NCI-H2081 treated with DMSO at 0.1 percent for 48 hours (cell line): ENCODE measurements at places on chromosomes 2 and 18.

DNA sequence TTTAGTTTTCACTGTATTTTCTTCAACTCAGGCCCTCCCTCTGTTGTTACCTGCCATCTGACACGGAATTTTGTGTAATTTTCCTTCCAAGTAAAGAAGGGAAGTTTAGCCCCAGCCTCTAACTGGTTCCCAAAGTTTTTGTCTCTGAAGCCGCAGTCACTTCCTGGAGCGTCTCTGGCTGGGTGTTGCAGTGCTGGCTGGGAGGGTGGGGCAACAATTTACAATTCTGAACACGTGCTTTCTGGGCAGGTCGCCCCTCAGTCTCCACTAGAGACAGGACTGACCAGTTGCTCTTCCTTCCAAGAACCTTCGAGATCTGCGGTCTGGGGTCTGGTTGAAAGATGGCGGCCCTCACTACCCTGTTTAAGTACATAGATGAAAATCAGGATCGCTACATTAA, 3.5 kb downstream of the CNDP2 start:
- no peak for DNase-seq

DNA sequence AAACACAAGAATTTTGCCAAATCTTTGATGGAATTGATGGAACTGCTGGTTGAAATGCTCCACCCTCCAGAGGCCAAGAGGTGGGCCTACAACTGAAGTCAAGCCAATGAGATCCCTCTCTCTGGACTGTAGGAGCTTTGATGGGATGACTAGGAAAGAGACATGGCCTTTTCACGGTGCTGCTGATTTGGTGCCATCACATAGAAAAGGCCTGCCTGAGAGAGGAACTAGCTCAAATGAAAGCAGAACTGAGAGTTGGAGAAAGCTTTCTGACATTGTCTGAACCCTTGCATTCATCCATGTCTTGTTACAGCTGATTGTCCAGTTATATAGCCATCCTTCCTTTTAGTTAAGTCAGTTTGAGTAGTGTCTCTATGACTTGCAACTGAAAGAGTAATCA, 283.8 kb upstream of the LYPD1 start:
- DNase-seq: no peak

- DNase-seq: no peak
Measured at GRCh38 chr18:5106730-5107129, 90.3 kb downstream of the AKAIN1 start.

GRCh38 chr2:124333784-124334183, 308.7 kb downstream of the CNTNAP5 start:
- no peak for DNase-seq

DNA sequence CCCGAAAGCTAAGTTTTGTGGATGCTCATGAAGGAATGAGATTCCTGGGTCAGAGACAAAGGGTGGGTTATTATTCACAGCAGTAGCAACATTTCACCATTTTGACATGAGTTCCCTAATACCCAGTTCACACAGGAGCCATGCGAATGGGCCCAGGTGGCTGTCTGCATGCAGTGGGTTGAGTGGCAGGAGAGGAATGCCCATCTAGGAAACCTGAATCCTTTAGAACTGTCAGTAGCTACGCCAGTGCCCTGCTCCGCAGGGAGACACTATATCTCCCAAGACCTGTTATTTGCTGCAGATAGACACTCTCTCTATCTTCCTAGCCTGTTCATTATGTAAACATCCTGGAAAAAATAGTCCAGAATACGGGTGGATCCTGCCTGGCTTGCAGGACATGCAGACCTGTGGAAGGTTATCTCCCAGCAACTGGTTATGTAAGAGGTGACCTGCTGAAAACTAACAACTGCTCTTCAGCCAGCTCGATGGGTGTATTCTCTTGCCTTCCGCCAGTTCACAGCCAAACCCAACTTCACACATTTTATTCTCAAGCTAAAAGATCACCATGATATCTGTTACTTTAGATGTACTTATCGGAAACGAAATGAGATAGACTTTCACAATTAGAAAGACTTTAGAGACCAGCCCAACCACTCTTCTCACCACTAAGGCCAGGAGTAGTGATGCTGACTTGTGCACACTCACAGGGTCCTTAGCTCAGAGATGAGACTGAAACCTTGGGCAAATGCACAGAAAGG, 59.1 kb downstream of the MBP start:
- no peak for DNase-seq

GRCh38 chr2:23199115-23199918, 185.7 kb upstream of the KLHL29 start:
- DNase-seq: no peak

- no peak for DNase-seq
Measured at GRCh38 chr2:180472133-180472532, 465.0 kb upstream of the CWC22 start.

DNA sequence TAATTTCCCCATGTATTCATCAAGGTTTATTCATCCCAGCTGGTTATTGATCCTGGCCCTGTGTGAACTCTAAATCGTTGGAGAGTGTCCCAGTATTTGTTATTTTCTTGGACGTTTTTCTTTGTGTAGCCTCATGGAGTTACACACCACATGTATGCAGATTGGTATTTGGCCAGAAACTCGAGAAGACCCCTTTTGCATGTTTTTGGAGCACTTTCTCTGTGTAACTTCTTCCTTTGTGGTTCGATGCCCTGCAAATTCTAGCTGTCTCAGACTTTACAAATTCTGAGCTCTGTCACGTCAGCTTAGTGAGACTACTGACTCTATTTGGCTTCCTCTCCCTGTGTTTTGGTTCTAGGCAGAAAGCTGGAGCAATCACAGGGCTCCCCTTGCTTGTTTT, 198.7 kb downstream of the MCFD2 start:
- no peak for DNase-seq

DNA sequence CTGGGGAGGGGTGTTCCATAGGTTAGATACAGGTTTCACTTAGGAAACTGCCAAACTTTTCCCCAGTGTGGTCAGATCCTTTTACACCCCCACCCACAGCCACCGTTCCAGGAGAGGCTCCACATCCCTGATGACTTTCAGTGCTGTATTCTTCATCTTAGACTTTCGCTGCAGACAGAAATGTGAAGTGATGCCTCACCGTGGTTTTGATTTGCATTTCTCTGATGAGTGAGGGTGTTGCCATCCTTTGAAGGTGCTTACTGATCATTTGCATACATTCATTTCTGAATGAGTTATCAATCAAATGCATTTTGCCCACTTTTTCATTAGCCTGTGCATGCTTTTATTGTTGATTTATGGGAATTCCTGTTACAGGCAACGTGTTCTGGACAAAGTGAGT, 14.9 kb downstream of the COPS9 start:
- DNase-seq: no peak
